Karpas-422 (cell line): ENCODE measurements at places on chromosomes 12 and 14. TPM values are rescaled to one million over a fixed set of nuclear protein-coding genes. Genes with fewer than 3 reads are reported as not detected.

DNA sequence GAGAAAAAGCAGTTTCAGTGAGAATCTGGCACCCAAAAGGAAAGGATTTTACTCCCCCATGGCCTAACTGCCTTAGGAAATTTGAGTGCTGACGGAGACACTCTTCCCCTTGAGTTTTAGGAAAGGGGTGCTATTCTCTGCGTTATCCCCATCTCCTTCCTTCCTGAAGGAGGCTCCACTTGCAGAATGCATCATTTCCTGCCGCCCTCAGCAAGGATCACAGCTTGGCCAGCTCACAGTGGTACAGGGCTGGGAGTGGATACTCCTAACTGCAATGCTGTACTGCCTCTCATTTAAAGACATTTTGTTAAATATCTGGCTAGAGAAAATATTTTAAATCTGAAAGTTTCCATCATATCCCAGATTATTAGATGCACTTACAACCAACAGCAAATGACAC is 33.0 kb downstream of the RDH12 start:
- DNase-seq, result no peak

DNA sequence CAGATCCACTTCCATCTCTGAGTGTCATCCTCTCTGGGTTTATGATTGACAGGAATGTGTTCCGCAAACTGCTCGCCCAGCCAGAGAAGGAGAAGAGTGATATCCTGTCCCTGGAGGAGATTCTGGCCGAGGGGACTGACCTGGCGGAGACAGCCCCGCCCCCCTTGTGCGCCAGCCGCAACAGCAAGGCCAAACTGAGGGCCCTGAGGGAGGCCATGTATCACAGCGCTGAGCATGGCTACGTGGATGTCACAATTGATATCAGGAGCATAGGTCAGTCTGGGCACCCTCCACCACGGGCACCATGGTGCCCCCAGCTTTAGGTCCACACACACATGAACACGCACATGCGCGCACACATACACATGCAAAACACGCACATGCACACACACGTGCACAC is 67.5 kb upstream of the PWP1 start:
- DNase-seq, result no peak

Gene SPSB2
- total RNA-seq, result 5.9 and 7.4 TPM in 2 replicates

GRCh38 chr12:72989458-72989947 is 717.3 kb downstream of the TRHDE start:
- no peak for DNase-seq

Gene FIGNL2
- total RNA-seq, result not detected in 2 replicates

DNA sequence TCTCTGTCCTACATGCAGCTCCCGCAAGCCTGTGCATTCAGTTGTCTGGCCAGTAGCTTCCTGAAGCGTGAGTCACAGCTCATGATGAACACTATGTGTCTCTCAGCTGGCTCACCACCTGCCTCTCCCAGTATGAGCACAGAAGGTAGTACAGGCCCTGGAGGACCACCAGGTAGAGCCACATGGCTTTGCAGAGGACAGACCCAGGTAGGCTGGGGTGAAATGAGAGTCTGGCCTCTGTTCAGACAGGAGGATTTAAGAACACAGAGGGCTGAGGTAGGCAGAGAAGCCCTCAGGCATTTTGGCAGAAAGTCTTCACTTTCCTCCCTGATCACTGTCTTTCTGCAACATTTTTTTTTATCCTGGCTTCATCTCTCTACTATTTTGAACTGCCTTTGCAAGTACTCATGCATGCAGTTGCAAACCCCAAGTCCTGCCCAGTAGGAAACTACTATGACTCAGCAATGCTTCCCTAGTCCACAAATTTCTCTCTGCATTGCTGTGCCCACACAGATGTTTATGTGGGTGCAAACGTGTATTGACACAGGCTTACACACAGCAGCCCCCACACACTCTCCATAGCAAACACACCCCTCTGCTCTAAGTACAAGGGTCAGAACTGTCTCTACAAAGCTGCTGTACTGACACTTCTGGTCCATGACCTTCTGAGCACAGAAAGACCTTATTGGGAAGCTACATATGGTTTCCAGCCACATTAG is 7.2 kb upstream of the SDR9C7 start:
- peak; percentile 40 for DNase-seq

DNA sequence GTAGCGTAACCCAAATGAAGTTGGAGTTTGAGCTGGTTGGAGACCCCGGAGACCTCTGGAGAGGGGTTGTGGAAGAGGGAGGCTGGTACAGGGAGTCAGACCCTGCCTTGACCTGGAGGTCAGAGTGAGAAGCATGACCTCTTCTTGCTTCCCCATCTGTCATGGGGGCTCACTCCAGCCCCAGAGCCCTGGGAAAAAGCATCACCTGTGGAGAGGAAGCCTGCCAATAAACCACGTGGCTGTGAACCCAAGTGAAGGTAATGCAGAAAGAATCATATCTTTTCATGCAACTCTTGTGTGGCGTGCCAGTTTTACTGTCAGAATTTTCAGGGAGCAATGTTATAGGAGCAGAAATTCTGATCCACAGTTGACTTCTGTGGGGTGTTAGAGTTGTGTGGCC is 178.5 kb upstream of the PRICKLE1 start:
- DNase-seq, result no peak

DNA sequence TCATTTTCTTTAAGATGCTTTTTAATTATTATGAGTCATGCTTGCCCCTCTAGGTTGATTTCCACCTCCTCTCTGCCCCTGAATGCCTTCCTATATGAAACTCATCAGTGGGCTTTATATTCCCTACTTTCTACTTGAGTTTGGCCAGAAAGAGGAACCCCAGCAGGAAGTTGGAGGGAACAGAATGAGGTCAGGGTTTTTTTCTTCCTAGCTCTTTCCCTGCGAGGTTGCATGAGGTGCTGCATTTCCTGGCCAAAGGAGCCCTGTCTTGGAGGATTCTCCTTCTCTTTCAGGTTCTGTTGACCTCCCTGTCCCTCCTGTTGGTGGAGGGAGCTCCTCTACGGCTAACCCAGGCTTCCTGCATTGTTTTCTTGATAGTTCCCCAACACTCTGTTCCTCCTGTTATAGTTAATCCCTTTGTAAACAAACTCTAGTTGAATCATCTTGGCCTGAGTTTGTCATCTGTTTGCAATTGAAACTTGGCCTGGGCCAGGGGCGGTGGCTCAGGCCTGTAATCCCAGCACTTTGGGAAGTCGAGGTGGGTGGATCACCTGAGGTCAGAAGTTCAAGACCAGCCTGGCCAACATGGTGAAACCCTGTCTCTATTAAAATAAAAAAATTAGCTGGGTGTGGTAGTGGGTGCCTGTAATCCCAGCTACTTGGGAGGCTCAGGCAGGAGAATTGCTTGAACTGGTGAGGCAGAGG is 15.3 kb upstream of the SPIC start:
- DNase-seq, result no peak

DNA sequence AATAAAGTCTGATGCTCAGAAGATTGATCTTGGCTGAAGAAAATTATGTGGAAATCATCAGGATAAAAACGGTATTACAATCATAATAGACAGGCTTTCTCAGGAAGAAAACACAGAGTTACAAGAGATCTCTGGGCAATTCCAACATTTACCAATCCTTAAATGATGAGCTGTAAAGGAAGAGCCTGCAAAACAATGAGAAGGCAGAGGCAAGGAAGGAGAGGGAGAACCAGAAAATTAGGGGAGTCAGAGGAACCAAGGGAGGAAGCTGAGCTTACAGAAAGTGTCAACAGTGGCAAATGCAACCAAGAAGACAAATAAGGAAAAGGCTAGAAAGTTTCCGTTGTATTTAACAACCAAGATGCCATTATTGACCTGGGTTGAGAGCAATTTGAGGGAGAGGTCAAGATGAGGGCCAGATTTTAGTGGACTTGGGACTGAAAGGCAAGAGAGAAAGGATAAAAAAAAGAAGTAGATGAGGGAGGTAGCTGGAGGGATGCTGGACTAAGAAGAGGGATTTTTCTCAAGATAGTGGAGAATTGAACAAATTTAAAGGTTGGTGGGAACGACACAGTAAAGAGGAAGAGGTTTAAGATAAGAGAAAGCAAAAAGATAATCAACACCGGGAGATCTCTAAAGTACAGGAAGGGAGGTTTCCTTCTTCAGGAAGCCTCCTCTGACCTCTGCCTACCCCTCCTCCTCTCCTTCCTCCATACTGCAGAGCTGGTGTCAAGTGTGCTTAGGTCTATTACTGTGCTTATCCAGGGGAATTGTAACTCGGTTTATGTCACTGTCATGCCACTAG is 116.9 kb downstream of the DUSP6 start:
- no peak for DNase-seq
